ENCODE measurements at places on chromosomes 7 and 10. TPM values are rescaled to one million over a fixed set of nuclear protein-coding genes. Genes with fewer than 3 reads are reported as not detected.

- no peak for DNase-seq
Observed at GRCh38 chr7:35839860-35840854, 39.3 kb downstream of the SEPTIN7 start.

Gene AGAP9
- total RNA-seq, result 7.4 TPM

- peak; percentile 96 for DNase-seq
Observed at GRCh38 chr7:115008465-115009114, 86.7 kb downstream of the MDFIC start.

DNA sequence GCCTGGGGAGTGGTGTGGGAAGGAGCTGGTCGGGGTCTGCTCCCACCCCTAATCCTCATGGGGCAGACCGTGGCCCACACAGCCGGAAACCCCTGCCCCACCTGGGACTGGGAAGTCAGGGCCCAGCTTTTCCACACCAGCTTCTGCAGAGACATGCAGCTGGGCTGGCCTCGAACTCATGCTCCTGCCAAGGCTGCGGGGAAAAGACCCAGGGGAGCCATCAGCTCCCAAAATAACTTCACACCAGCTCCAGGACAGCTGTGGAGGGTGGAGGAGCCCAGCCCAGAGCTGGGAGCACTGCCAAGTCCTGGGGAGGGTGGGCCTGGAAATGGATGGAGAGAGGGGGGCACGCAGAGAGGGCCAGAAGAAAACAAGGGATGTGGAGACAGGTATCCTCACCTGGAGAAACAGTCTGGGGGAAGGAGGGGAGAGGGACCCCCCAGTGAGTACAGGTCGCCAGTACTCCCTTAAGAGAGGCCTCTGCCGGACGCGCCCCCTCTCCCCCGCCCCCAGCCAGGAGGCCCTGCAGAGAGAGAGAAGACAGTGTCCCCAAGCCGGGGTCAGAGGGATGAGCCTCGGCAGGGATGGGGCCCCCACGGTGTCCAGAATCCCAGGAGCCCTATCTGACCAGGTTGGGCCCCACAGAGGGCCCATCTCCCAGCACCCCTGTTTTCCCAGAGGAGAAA, 11.5 kb upstream of the GRIFIN start:
- DNase-seq, result peak; percentile 97

DNA sequence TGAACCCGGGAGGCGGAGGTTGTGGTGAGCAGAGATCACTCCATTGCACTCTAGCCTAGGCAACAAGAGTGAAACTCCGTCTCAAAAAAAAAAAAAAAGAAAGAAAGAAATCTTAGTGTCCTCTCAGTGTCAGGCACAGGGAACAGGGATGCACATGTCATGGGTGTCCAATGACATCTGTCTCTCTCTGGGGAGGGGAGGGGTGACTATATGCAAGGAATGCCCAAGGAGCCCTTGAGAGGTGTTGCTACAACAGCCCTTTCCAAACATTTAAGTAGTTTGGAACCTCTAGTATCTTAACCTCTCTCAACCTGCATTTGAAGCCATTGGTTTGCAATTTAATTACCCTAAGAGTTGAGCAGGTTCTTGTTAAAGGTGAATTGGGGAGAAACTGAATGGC, 28.9 kb downstream of the PDLIM1 start:
- no peak for DNase-seq

DNA sequence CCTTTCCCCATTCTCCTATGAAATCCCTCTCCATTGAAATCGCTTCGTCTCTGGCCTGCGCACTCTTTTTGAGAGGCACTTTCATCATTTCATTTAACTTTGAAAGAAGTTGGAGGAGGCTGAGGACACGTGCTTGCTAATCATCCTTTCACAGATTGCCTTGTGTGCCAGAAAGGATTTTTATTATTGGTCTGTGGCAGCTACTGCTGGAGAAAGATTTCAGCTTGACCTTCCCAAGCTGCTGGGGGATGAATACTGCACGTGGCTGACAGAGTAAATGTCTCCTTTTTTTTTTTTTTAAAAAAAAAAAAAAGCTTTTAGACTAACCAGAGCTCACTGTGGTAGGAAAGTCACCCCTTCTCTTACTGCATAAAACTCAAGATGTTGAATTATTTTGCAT, 44.2 kb upstream of the KCNIP2 start:
- no peak for DNase-seq

DNA sequence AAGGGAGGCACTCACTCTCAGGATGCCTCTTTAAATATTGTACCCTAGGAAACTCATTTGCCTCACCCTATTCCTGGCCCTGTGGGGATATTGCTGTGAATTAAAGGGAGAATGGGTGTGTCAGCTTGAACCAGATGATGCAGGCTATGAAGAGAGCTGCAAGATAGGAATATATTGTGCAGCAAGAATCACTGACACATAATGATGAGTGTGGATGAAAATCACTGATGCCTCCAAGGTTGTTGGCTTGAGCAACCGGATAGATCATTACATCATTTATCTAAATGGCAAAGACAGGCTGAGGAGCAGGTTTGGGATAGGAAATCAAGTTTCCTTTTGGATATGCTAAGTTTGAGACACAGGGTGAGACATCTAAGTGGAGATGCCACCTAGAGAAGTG, 6.2 kb downstream of the SLC26A4 start:
- no peak for DNase-seq

- DNase-seq, result no peak
Observed at GRCh38 chr7:34247468-34247867, 342.1 kb downstream of the BMPER start.

GRCh38 chr10:118783776-118784545, 29.2 kb upstream of the CACUL1 start:
- no peak for DNase-seq

Gene OR2A1
- total RNA-seq, result 0.13 TPM

- DNase-seq, result peak; percentile 70
Observed at GRCh38 chr7:41861642-41862041, 158.8 kb upstream of the INHBA start.
